Prostate gland (tissue), 2 donors: ENCODE measurements at places on chromosomes 3 and 15. TPM values are rescaled to one million over a fixed set of nuclear protein-coding genes. Genes with fewer than 3 reads are reported as not detected.

The CMTM8 gene
- 28.8 TPM for total RNA-seq

The AADACL2 gene
- 0.62 TPM for total RNA-seq

The TRH gene
- total RNA-seq: 0.97 TPM

The TCAIM gene
- total RNA-seq: 39.7 TPM

The HAPLN3 gene
- total RNA-seq: 5.6 TPM
